Ovary (tissue), 10 donors: ENCODE measurements at places on chromosomes 12 and 14.
A peak's percentile ranks its signal among the peaks of the same experiment; 100 is the strongest.

DNA sequence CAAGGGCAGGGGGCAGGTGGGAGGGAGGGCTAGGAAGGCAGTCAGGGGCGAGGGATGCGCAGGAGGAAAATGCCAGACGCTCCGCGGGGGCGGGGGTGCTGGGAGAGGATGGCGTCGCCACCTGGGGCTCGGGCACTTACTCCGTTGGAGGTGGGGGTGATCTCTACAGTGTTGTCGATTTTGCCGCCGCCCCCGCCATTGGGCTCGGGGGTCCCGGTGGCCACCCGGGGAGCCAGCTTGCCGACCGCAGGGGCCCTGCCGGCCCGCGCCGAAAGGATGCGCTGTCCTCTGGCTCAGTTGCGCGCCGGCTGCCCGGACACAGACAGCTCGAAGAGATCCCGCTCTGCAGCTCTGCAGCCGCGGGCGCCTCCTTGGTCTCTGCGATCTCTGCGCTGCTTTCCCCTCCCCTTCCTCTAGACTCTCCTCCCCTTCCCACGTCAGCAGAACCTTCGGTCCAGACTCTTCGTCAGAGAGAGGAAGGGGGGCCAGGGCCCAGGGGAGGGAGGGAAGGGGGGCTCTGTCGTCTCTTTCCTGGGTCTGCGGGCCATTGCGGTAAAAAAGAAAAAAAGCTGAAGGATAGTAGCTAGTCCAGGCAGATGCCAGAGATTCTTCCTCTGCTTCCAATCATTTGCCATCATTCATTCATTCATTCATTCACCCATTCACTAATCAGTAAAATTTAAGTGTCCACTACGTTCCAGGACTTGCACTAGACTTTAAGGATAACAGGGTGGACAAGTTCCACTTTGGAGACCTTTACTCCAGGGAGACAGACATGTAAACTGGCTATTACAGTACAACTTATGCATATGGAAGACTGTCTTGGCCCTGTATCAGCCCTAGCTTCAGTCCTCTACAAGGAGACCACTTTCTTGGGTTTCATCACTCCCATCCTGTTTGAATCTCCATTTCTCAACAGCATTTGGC lies at the start of gene SLC22A17:
SLC22A17 (minus strand) TSS at position 382 of the 927 bp plus-strand sequence.
- DNase-seq: peak; percentile 90

DNA sequence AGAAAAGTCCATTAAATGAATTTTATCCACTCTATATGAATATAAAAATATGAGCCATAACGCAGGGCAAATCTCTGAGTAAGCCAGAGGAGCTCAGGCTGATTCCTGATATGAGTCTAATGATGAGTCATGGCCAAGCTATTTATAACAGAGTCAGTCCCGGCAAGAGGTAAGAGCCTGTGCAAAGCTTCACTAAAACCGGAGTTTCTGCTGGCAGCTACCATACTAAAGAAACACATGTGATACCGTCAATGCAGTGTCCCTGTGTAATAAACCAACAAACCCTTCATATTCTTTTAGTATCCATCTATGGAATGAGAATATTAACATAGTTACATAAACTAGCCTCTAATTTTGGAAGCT lies 319.4 kb downstream of the KCNC2 start:
- no peak for DNase-seq

GRCh38 chr12:108375986-108376663 lies 37.0 kb upstream of the CMKLR1 start:
- DNase-seq: no peak

DNA sequence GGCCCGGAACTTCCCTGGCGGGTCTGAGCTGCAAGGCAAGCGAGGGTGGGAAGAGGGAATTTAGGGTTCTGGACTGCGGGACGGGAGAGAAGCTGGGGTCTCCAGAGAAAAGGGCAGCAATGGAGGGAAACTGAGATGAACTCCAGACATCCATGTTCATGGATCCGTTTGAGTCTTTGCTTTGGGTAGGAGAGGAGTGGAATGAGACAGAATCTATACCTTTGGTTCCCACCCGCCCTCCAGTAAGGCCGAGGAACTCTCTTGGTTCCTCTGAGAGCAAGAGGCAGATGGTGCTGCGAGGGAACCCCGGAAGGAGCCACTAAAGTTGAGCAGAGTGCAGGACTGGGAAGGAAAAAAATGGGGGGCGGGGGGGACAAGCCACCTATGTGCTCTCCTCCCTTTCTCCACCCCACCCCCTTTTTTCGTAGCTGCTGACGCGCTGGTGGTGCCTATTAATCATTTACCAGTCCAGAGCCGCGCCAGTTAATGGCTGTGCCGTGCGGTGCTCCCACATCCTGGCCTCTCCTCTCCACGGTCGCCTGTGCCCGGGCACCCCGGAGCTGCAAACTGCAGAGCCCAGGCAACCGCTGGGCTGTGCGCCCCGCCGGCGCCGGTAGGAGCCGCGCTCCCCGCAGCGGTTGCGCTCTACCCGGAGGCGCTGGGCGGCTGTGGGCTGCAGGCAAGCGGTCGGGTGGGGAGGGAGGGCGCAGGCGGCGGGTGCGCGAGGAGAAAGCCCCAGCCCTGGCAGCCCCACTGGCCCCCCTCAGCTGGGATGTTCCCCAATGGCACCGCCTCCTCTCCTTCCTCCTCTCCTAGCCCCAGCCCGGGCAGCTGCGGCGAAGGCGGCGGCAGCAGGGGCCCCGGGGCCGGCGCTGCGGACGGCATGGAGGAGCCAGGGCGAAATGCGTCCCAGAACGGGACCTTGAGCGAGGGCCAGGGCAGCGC lies 1.2 kb downstream of the SSTR1 start:
- DNase-seq: no peak

DNA sequence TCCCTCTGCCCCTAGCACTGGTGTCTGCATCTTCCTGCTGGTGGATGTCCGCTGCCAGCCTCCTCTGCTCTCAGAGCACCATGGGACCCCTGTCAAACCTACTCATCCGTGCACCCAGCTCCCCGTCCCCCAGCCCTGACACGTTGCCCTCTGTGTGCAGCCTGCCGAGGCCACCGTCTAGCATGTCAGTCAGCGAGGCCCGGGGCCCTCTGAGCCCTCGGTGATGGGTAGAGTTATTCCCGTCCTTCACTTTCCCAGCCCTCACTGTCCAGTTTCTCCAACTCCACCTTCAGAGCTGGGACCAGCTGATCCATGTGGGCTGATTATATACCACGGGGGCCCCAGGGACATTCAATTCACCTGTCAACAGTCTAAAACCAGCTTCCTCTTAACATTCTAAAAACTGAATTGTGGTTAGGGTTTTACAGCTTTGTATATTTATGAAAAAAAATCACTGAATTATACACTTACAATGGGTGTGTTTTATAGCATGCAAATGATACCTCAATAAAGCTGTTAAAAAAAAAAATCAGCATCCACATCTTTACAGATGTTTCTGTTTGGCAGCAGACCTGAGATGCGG lies 61.3 kb downstream of the CCDC88C start:
- DNase-seq: no peak

- DNase-seq: no peak
Measured at GRCh38 chr12:129231491-129231890, 378.2 kb downstream of the GLT1D1 start.

- no peak for DNase-seq
Measured at GRCh38 chr12:66331814-66332213, 29.5 kb downstream of the HELB start.

- DNase-seq: no peak
Measured at GRCh38 chr14:68612049-68612448, 180.8 kb downstream of the ZFP36L1 start.

DNA sequence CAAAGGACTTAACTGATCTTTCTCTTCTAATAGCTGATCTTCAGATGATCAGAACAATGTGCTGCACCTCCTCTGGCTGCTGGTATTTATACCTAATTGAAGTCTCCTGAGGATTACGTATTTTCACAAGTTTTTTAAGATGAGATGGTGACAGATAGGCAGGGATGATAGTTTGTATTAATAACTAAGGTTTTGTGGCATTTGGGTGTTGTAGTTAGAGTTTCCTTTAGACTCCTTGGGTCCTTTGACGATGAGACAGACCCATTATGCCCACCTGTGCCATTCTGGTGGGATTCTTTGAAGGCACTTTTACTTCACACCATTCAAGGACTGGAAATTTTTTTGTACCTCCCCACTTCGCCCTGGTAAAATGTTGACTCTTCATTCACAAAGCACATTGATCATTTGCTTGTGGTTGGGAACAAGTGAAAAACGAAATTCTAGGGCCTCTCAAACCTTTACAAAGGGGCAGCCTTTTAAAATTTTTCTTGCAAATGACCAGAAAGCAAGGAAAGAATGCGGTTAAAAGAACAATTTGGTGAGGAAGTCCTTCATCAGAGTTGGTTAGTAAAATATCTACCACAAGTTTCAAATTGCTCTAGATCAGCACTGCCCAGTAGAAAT lies at the start of gene IFNG:
IFNG (minus strand) TSS at position 60 of the 624 bp plus-strand sequence. CDS start 125 bp downstream, outside the sequence.
- DNase-seq: no peak

DNA sequence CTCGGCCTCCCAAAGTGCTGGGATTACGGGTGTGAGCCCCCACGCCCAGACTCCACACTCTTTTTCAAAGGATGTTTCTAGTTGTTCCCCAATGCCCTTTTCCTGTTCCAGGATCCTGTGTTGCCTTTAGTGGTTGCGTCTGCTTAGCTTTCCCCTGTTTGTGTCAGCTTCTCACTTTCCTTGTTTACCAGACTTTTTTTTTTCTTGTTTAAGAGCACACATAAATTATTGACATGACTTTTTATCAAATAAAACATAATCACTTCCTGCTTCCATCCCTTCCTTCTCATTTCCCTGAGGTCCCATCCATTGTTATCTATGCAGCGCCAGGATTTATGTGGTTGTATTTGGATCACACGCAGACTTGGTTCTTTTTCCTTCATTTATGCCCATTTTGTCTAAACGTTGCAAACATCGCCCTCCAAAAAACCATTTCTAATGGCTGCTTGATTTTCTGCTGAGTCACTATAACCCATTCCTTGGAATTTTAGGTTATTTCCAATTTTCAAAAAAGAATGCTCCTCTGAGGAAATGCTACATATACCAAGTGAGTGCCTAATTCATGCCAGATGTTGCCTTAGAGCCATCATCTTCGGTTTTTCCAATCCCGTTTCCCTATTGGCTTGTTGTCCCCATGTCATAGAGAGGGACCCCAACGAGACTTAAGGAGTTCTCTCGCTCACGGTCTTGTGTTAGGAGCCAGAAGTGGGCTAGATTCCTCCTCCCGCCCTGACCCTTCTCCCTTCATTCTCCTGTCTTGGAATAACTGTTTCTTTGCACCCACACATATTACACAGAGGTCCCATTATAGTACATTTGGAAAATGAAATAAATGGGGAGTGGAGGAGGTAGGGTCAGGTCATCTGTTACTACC lies 13.5 kb upstream of the CYP46A1 start:
- DNase-seq: no peak

DNA sequence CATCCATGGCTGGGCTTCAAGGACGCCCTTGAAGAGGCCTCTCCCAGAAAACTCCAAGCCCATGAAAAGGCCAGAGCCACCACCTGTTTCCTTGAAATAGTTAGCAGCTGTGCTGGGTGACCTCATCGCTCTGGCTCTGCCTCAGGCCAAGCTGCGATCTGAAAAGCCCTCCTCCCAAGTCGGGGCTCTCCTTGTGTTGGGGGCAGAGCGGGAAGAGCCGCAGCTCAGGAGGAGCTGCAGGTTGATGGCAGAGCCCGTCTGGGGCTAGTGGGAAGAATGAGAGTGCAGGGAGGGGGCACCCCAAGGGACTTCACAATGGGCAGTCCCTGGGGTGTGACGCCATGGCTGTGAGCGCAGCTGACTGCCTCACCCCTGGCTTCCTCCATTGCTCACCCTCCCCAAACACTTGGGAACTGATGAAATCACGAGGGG lies 50.0 kb upstream of the STON2 start:
- DNase-seq: peak; percentile 69

DNA sequence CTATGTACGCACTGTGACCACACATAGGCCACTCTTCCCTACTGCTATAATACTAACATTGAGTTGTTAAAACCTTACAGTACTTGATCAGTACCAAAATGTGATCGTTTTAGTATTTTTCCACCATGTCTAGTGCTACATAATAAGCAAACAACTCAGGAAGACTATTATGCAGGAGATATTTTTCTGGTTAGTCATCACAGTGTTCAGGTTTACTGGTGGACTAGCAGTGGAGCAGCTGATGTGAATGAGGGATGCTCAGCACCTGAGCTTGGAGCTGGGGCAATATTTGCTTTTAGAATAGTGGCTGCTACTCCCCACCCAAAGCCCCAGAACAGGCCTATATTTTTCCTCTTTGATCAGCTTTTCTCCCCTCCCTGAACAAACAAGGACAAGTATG lies 513.1 kb downstream of the KCNH5 start:
- no peak for DNase-seq

- DNase-seq: no peak
Measured at GRCh38 chr12:27297566-27297965, 35.1 kb upstream of the BMAL2 start.

DNA sequence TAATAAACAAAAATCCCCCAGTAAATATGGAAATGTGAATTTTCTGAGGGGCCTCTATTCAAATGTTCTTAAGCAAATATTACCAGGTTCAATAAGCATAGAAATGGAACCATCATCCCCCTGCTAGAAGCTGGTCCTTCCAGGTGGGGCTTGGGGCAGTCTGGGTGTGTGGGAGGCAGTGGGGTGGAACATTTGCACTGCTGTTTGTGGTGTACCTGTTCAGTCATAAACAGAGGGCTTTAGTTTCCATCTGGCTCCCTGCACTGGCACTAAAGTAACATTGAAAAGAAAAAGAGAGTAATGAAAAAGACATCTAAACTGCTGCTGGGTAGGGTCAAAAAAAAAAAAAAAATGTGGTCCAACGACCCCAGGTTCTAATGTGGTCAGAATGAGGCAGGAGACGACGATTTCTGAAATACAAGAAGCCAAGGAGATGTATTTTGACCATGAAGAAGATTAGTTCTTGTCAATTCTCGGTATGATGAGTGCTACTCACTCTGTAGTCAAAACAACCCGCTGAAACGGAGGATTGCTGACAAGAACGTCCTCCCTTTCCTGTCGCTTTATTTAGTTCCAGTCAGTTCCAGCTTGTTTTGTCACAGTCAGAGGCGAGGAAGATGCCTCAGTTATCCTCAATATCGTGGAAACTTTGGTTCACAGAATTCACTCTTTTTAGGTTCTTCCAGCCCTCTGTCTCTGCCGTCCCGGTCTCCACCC lies 44.2 kb upstream of the MANSC4 start:
- DNase-seq: no peak

DNA sequence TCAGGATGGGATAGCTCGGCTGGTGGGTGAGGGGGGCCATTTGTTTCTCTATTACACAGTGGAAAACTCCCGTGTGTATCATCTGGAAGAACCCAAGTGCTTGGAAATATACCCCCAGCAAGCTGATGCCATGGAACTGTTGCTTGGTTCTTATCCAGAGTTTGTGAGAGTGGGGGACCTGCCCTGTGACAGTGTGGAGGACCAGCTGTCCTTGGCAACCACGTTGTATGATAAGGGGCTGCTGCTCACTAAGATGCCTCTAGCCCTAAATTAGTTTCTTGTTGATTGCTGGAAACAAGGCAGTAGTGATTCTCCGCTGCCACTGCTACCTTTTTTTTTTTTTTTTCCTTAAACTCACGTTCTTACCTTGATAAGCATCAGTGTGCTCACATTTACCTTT lies 1.9 kb downstream of the RIOX1 start:
- no peak for DNase-seq
